ENCODE measurements at places on chromosomes 2 and 18.

GRCh38 chr18:78796693-78797455 is 182.7 kb upstream of the SALL3 start:
- no peak for DNase-seq

DNA sequence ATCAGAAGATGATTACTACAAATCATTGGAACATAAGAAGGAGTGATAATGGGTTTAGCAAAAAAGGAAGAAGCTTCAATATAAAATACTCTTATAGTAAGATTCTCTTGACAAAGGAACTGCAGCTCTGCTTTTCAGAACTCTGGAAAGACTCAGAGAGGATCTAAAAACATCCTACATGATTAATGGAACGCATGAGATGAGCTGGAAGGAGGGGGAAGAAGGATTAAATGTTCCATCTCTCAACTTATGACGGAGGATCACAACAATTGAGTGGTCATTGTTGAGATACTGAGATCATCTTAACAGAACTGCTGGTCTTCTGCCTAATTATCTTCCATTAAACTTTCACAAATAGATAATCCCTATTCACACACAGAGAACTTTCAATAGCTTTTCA is 267.5 kb upstream of the SLC8A1 start:
- DNase-seq: no peak

DNA sequence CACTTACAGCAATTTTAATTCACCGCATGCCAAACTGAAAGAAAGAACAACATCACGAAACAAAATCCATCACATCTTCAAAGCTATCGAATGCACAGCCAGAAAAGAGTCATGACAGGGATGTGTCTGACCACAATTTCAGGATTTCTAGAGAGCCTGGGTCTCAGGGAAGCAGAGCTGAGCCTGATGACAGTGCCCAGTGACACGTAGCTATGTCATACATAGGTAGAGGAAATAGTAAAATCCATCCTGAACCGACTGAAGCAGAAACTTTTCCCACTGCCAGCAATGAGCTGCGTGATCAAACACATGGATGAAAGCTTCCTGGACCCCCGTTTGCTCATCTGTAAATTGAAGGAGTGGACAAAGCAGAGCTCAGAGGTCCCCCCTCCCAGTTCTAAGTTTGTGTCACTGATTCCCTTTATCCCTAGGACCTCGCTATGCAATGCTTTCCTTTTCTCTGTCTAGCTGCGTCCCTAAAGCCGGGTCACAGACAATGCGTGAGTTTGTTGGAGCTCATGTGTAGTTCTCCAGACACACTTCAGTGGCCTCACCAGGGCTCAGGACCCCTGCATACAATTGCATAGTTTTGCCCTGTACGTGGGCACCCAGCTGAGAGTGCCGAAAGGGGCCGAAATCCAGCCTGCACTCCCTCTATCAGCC is 37.6 kb downstream of the CCBE1 start:
- DNase-seq: no peak

- DNase-seq: no peak
Observed at GRCh38 chr2:201908901-201909300, 102.6 kb downstream of the CDK15 start.

DNA sequence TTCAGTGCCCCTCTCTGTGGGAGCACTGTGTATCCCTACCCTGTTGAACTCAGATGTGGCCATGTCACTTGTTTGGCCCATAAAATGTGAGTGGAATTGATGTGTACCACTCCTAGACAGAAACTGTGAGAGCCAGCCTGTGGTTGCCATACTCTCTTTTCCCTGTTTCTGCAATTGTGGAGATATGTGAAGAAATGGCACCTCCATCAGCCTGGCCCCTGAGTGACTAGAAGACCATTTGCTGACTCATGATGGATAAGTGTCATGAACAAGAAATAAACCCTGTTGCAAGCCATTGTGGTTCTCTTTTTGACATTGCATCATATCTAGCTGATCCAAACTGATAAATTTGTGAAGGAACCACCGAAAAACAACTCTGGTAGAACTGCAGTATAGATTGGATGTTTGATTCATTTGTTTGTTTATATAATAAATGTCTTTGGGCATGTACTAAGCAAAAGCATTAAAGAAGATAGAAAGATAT is 214.5 kb upstream of the FBXO11 start:
- DNase-seq: no peak

DNA sequence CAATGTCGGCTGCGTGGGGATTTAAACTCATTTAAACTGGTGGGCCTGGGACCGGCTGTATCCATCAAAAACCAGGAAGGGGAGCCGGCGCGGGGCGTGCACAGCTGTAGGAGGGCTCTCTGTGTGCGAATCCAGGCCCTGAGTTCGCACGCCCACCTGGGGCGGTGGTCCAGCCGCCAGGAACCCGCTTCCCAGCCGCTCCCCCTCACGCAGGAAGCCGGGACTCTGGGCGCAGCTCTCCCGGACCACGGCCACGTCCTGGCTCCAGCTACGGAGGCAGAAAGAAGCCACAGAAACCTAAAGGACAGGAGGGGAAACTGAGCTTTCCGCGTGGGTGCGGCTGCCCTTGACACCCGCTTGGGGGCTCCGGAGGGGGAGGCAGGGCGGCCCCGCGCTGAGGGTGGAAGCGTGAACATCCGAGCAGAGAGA is 80.6 kb downstream of the GFPT1 start:
- DNase-seq: no peak

GRCh38 chr2:100000915-100001707 is 141.3 kb downstream of the AFF3 start:
- DNase-seq: no peak

GRCh38 chr2:51706220-51706619 is 674.3 kb upstream of the NRXN1 start:
- DNase-seq: no peak

Measured in activated CD4-positive, CD25-positive, alpha-beta regulatory T cell (primary cell).